Left colon (tissue), 2 donors: ENCODE measurements at places on chromosomes 1 and 21. TPM values are rescaled to one million over a fixed set of nuclear protein-coding genes. Genes with fewer than 3 reads are reported as not detected.

GRCh38 chr1:222798975-222799374, 15.9 kb upstream of the DISP1 start:
- DNase-seq: no peak

GRCh38 chr1:85259912-85260274, 431 bp upstream of the C1orf52 start:
- no peak for DNase-seq

DNA sequence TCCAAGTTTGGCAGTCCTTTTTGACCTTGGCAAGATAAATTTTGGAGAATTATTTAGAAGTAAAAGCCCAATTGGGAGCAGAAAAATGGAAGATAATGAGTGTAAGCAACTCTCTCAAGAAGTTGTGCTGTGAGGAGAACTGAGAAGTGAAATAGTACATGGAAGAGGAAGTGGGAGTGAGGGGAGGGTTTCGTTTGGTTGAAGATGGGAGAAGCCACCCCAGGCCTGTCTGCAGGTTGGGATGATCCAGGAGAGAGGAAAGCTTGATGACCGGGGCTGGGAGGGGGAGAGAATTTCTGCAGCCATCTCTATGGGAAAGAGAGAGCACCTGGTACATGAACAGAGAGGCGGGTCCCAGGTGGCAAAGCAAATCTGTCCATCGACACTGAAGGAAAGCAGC, 8.6 kb upstream of the RCAN1 start:
- no peak for DNase-seq

GRCh38 chr21:41956926-41957729, 3.3 kb upstream of the C2CD2 start:
- DNase-seq: no peak

The FAM110D gene
- 1.0 TPM for total RNA-seq

DNA sequence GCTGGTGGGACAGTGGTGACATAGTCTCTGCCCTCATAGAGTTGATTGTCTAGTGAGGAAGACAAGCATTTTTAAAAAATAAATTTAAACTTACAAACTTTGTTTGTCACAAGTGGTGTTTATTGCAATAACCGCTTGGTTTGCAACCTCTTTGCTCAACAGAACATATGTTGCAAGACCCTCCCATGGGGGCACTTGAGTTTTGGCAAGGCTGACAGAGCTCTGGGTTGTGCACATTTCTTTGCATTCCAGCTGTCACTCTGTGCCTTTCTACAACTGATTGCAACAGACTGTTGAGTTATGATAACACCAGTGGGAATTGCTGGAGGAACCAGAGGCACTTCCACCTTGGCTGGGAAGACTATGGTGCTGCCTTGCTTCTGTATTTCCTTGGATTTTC, 58.4 kb downstream of the LAMC2 start:
- DNase-seq: peak; percentile 32

GRCh38 chr1:86860020-86860419, 53.9 kb downstream of the SELENOF start:
- no peak for DNase-seq

DNA sequence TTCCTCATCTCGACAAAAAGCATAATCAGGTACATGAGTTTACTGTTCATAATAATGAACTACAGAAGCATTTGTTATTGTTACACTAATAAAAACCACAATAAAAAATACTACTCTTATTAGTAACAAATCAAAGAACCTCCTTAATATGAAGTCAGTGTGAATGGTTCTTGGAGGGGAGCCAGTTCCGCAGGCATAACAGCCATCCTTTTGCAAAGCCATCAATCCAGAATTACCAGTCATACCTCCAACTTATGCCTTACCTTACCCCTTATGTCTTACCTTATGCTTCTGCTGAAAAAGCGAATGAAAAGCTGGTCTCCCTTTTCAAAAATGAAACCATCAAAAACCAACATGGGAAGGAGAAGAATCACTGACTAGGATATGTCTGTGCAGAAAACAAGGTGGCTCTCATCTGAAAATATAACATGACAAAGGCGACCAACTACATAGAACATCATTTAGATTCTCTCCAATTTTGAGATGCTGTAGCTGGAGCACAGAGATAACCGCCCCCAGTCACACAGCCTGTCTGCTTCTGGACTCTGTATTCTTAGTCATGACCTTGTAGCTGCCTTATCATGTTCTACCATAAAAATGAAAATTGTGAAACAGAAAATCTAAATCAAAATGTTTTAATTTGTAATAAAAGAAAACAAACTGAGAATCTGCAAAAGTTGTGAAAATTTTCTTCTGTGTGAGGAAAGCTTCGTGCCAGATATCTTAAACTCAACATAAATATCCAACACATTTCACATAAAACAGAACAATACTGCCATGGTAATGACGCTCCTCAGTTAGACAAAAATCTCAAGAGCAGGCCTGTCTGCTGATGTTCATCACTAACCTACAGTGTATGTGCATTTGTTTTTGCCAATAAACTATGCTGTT, 438.2 kb downstream of the SMYD3 start:
- DNase-seq: no peak

The CHIA gene
- not detected for total RNA-seq

DNA sequence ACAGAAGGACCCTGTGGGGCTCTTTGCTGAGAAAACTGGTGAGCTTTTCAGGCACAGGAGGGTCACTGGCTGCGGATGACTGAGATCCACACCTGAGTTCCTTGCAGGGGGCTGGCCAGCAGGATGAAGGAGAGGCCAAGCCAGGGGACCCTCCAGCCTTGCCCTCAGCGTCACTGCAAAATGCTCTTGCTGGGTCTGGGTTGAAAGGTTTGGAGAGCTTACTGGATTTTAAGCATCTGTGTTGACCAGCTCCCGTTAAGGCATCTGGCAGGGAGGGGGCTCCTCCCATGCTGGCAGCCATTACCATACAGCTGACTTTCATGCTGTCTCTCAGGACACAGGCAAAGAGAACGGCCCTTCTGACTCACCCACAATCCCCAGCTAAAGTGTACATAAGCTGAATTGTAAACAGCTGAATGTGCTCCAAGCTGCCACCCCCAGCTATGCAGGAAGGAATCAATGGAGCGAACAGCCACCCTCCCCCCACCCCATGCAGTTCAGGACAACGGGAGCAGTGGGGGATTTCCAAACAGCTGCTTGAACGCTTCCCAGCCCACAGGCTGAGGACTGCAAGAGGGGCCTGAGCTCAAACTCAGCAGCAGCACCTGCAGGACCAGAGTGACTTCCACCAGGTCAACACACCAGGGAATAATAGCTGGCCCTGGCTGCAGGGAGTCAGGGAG, 21.3 kb upstream of the A3GALT2 start:
- peak; percentile 75 for DNase-seq

- no peak for DNase-seq
Measured at GRCh38 chr1:226964068-226964425, 24.0 kb downstream of the COQ8A start.

DNA sequence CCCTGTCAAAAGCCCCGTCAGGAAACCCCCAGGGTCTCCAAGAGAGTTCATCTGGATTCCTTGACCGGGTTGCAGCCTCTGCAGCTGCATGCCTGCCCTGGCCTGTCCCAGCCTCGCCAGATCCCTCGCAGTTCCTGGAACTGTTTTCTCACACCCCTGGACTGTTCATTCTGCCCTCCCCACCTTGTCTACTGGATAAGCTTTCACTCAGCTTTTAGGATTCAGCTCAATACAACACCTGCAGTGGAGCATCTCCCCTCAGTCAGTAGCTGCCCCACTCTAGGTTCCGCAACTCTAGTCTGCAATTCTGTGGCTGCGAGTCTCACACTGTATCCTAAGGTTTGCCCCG, 67.2 kb downstream of the FAM163A start:
- DNase-seq: no peak

The SPRR2G gene
- total RNA-seq: not detected

GRCh38 chr1:25534410-25534788, 9.0 kb upstream of the LDLRAP1 start:
- no peak for DNase-seq

DNA sequence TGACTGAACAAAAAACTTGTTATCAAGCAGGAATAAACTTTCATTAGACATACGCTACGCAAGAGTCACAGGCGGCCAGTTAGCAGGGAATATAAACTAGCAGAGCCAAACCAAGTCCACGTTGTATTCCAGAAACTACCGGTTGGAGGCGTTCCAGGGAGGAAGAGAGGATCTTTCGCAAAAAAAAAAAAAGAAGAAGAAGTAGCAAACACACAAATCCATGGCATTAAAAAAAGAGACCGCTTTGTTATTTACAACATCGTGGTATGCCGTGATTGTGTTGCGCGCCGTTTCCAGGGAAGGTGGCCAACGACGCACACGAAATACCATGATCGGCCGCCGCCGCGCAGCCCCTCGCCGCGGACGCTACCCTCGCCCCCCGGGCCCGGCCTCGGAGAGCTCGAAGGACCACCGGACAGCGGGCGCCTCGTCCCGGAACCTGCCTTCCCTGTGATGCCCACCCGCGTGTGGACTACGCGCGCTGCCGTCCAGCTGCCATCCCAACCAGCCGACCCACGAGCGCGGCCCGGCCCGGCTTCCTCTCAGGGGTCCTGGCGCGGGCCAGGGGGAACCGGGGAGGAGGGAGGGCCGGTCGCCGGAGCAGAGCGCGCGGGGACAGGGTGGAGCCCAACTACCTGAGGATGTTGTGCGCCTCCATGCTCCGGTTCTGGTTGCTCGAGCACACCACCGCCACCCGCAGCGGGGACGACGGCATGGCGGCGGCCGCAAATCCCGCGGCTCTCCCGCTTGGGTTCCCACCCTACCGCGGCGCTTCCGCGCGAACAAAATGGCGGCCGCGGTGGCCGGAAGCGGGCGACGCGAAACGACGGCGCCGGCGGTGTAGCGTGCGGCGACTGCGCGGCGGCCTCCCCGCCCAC, 581 bp downstream of the SSU72 start:
- peak; percentile 72 for DNase-seq

DNA sequence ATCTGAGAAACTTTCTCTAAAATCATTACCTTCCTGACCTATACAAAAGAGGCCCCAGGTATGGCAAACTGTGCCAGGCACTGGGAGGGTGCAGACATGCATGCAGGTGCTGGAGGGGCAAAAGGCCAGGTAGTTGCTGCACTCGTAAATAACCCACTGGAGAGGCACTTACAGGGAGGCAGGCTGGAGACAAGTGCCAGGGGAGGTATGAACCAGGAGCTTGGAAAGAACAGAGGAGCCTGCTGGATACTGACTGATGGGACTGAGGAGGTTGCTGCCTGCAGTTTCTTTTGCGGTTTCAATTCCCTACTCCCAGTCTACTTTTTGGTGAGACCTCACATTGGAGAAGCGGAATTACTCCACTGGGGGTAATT, 113.9 kb downstream of the DSCAM start:
- DNase-seq: no peak

The MAB21L3 gene
- total RNA-seq: 4.7 TPM

The FOXO6 gene
- 0.75 TPM for total RNA-seq

GRCh38 chr21:42314616-42315295, 453 bp downstream of the TFF3 start:
- peak; percentile 53 for DNase-seq

DNA sequence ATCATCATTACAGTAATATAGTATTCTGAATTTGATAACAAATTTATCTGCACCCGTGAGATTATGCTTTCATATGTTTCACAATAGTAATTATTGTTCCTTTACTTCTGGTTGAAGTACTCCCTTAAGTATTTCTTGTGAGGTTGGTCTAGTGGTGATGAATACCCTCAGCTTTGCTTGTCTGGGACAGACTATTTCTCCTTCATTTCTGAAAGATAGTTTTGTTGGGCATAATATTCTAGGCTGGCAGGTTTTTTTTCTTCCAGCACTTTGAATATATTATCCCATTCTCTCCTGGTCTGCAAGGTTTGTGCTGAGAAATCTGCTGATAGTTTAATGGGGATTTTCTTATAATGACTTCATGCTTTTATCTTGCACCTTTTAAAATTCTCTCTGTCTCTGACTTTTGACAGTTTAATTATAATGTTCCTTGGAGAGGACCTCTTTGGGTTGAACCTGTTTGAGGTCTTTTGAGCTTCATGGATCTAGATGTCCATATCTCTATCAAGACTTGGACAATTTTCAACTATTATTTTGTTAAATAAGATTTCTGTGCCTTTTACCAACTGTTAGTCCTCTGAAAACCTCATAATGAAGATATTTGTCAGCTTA, 371.5 kb upstream of the VAMP3 start:
- no peak for DNase-seq

The DIO1 gene
- total RNA-seq: not detected

DNA sequence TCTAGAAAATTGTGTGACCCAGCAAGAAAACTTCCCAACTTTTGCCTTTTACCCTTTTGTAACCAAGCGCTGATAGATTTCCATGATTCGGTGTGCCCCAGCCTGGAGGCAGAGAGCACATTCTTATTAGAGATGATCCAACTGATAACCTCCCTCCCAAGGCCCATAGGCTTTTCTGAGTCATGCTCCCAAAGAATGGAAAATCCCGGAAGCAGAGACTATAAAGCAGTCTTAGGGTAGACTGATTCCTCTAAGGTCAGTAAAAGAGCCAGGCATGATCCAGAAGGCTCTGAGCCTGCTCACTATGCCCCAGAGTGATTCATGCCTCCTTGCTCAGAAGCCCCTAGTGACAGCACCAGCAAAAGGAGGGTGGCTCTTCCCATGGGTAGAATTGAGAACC, 4.3 kb downstream of the CAMK1G start:
- DNase-seq: no peak
